ENCODE measurements at places on chromosomes 16 and 17.
A peak's percentile ranks its signal among the peaks of the same experiment; 100 is the strongest.

DNA sequence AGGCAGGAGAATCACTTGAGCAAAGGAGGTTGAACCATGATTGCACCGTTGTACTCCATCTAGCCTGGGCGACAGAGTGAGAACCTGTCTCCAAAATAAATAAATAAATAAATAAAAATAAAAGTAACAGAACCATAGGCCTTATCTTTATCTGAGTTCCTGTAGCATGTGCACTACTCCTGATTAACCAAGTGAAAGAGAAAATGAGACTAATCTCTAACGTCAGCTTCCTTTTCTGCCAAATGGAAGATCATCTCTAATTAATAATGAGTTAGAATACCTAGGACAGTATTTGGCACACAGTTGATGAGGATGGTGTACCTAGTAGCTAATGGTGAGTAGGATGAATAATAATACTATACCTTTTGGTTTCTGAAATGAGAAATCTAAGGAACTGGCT, 520.4 kb downstream of the WWOX start:
- DNase-seq: no peak

GRCh38 chr17:12922120-12922519, 95.7 kb downstream of the ELAC2 start:
- no peak for DNase-seq

- no peak for DNase-seq
Observed at GRCh38 chr17:72846399-72846798, 246.1 kb downstream of the SLC39A11 start.

DNA sequence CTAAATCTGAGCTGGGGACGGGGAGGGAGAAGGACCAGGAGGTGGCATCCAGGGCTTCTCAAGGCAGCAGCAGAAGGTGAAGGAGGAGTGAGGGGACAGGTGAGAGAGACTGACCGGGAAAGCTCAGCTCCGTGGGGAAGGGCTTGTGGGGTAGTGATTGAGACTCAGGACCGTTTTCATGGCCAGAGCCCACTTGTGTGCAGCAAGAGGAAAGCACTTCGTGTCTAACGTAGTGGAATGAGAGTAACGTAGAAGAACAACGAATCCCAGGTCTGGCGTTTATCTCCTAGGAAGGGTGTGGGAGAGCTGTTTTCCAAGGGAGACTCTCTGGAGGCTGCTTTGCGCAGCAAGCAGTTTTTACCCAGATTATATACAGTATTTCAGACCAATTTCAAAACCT, 1.3 kb upstream of the CDH3 start:
- DNase-seq: no peak

DNA sequence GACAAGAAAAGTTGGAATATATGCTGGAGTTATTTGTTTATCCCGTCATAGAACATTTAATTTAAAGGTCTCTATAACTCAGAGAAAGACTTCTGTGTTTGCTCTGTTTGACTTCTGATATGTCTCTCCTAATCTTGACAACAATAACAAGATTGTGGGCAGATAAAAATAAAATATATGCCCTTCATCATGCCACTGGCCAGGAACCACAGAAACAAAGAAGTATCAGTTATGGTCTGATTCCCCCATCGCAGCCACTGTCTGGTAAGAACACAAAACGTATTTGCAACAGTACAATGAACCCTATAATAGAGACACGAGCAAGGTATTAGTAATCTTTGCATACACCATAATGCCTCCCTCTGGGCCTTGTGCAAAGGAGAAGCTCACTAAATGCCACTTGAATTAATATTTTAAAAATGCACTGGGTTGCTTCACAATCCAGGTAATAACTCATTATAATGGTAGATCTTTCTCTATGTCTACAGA, 1498.3 kb downstream of the CDH11 start:
- DNase-seq: no peak

DNA sequence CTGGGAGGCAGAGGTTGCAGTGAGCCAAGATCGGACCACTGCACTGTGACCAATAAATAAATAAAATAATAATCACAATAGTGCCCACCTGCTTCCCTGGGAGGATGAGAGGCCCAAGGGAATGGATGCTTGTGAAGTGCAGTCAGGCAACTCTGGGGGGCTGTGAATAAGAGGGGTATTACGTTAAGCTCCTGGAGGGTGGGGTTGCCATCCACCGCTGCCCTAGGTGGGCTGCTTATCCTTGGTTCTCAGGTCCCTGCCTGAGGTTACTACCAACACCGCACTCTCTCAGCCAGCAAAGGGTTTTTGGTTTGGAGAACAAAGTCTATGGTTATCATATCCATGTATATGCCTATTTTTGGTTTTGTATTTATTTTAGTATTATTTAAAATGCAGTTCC, 48.6 kb upstream of the CBFA2T3 start:
- DNase-seq: no peak

DNA sequence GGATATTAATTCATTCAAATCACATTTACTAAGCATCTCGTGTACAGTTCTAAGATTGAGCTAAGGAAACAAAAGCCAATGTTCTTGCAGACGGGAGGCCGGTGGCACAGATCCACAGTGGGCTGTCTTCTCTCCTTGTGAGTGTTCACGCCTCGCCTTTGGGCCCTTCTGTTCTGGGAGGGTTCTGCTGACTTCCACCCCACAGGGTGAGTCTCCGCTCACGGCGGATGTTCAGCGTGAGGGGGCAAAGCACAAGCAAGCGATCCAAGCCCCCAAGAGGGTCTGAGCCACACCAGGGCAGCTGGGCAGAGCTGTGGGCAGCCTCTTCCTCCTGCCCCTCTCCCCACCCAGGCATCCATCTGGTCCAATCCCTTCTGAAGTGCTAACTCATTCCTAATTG, 84.3 kb upstream of the DOC2B start:
- DNase-seq: peak; percentile 35

DNA sequence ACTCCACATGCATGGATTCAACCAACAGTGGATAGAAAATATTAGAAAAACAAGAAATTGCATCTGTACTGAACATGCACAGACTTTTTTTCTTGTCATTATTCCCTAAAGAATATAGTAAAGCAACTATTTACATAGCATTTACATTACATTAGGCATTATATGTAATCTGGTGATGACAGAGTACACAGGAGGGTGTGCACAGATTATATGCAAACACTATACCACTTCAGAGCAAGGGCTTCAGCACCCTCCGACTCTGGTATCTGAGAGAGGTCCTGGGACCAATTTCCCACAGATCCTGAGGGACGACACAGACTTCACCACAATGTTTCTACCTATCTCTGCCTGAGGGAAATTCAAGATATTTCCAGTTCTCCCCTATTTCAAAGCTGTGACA, 25.3 kb upstream of the KCTD5 start:
- DNase-seq: no peak

DNA sequence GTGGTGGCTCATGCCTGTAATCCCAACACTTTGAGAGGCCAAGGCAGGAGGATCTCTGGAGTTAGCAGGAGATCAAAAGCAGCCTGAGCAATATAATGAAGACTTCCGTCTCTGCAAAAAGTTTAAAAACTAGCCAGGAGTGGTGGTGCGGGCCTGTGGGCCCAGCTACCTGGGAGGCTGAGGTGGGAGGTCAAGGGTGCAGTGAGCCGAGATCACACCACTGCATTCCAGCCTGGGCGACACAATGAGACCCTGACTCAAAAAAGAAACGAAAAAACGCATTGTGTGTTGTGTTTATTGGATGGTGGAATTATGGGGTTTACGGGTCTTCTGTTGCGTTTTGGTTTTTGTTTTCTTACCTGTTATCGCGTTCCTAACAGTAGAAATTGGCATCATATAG, 863 bp upstream of the DDX19A start:
- DNase-seq: no peak

GRCh38 chr16:1019231-1020090, 37.9 kb downstream of the SOX8 start:
- DNase-seq: no peak

GRCh38 chr17:42406615-42407288, 16.3 kb downstream of the CAVIN1 start:
- no peak for DNase-seq

DNA sequence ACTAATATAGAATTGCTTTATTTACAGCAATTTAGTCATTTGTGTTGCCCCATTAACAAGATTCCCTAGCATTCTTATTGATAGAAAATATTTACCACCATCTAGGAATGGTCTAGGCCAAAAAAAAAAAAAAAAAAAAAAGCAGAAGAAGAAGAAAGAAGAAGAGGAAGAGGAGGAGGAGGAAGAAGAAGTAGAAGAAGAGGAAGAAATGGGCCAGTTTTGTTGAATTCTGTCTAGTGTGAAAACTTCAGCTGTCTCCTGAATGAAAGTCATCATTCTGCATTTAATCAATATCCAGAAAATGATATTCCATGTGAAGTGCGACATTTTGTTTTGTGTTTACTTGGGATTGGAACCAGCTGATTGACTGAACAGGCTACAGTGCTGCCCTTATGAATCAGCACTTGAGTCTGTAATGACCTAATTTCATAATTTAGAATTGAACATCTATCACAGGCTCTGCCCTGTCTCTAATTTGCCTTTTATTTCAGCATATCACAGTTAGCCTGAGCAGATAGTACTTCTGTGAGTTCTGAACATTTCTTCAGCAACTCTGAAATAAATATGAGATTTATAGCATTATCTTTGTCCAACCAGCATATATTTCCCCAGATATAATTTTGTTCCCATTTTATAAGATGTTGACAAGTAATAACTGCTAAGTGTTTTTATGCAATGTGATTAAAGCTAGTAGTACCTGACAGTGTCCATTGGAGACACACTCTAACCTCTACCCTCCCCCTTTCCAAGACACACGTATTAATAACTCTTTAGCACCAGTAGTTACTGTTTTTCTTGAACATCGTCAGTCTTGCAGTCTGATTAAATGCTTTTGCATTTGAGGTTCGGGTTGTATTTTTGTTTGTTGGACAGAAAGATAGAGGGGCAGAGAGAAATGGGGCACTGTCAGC, 5.9 kb downstream of the ANKFN1 start:
- no peak for DNase-seq

GRCh38 chr16:10838621-10839278, 20.2 kb upstream of the TVP23A start:
- DNase-seq: no peak

DNA sequence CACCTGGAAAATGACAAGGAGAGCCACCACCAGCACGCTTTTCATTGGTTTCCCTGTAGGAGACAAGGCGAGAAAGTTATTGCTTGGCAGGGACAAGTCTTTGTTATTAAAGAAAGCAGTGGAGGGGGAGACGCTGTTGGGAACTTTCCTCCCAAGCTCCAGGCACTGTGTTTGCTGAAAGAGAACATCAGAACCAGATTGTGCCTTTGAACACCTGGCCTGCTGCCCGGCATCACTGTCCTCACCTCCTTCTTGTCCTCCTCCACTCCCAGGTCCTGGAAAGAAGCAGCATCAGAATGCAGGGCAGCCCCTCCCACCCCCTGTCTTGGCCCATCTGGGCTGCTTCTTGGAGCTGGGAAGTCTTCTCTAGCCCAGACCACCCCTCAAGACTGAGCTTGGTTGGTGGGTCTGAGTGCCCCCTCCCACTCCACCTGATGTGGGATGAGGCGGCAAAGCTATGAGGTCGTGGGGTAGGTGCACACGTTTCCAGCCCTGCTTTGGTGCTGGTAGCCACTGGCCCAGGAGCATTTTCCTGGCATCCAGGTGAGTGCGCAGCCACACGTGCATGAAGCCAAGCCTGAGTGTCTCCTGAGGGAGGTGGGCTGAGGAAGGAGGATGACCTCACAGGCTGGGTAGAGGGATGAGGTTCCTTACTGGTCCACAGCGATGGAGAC, 6.2 kb downstream of the CCR7 start:
- DNase-seq: no peak

DNA sequence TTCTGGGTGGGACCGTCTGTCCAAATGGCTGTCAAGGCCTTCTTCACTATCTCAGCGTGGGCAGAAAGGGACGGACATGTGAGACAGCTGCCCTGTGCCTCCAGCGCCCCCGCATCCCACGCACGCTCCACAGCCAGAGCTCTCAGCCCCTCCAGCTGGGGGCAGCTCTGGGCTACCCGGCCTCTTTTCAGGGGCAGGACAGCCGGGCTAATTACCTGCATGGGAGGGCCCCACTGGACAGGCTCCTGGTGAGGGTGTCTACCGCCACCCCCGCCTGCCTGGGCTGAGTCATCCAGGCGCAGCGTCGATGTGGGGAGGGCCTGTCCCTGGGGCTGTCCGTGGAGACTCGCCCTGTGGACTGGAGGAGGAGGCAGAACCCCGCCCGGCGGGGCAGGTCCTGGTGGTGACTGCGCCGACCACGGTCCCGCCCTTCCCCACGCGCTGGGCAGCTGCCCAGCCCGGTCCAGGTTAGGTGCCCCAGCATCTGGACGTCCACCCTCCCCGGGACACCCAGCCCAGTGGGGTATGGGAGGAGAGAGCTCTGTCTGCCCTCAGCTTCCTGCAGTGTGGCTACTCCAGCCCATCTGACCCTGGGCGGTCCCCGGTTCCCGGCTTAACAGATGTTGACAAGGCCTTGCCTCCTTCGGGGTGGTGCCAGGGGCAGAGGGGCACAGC, 5.9 kb upstream of the METRNL start:
- no peak for DNase-seq

GRCh38 chr17:78108726-78109488, 19.6 kb downstream of the TMC6 start:
- no peak for DNase-seq
